ENCODE measurements at places on chromosomes 7 and 10.

- no peak for DNase-seq
Measured at GRCh38 chr7:127932496-127932895, 98.7 kb downstream of the LRRC4 start.

GRCh38 chr10:75331081-75331480 is 70.5 kb downstream of the ZNF503 start:
- DNase-seq = no peak

GRCh38 chr7:128904381-128905197 is 5.9 kb downstream of the KCP start:
- DNase-seq = peak; percentile 75

DNA sequence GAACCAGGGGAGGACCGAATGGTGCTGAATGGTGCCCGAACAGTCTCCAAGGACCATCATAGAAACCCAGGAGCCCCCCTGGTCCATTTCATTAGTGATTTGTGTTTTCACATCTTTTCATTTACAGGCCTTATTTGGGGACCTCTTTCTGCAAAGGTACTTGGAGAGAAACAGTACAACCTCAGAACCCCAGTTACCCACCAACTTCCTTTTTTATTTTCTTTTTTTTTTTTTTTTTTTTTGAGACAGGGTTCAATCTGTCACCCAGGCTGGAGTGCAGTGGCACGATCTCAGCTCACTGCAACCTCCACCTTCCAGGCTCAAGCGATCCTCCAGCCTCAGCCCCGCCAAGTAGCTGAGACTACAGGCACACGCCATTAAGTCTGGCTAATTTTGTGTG is 13.0 kb upstream of the ELN start:
- DNase-seq = no peak

DNA sequence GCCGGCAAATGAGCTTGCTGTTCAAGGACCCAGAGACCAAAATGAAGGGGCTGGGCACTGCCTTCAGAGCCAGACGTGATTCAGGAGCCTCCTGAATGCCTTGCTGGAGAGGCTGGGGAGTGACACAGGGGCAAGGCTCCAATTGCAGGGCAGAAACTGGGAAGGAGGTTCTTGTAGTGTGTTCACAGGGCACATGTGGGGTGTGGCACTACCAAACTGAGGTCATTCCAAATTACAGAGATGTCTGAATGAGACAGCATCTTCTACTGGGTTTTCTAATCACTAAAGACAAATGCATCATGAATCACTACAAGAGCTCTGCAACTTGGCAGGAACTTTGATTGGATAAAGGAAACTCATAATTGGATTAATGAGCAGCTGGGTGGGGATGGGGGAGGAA is 17.8 kb downstream of the CRTAC1 start:
- DNase-seq = no peak

- no peak for DNase-seq
Measured at GRCh38 chr10:86579883-86580520, 58.4 kb upstream of the WAPL start.

DNA sequence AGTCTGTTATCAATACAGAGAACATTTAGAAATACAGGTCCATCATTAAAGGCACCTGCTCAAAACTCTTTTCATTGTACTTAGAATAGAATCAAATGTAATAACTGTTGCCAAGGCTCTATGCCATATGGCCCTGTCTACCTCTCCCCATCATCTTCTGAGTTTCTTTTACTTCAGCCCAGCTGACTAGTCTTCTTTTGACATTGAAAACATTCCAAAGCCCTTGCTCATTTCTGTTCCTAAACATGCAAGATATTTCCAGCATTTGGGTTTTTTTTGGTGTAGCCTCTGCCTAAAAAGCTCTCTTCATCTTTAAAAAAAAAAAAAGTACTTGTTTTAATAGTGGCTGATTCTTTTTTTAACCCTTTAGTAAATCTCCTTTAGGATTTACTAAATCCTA is 165.5 kb upstream of the SMIM30 start:
- DNase-seq = peak; percentile 59

- DNase-seq = peak; percentile 6
Measured at GRCh38 chr7:101817471-101818286, at the start of gene CUX1. CUX1 (plus strand) TSS chr7:101817626; CDS start chr7:101817640, 14 bp downstream.

DNA sequence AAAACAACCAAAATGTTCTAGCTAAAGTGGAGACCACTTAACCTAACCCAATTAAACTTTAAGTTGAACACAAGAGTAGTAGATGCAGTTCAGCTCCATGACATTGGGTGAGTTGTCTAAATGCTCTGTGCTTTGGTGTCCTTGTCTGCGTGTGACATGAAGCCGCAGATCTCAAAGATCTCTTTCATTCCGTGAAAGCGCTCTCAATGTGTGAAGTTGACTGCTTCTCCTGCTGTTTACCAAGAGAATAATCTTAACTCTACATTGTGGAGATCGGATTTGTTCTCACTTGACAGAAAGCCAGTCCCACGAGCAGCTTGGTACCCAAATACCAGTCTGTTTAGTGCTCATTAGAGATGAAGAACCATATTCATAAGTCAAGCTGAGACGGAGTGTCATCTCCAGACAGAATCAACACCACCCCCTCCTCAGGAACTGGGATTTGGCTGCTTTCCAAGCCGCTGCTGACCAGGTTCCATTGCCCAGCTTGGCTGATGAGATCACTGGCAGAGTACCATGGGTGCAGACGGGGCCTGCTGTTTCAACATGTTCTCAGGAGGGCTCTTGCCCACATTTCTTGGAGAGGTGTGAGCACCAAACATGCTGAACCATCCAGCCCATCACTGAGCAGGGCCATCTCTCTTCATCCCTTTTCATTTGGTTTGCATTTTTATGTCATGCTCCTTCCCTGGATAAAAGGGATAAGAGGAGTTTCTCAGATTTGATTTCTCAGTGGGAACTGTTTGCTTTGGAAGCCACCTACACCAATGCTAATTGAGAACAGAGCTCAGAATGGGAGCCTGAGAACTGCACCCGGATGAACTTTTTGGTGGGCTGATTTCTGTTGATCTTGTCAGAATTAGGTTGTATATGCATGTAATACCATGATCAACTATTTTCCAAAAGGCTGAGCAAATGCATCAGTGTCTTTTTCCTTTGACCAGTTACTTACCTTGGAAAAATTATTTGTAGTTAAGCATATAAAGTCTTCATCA is 95.8 kb upstream of the AGBL3 start:
- peak; percentile 86 for DNase-seq

DNA sequence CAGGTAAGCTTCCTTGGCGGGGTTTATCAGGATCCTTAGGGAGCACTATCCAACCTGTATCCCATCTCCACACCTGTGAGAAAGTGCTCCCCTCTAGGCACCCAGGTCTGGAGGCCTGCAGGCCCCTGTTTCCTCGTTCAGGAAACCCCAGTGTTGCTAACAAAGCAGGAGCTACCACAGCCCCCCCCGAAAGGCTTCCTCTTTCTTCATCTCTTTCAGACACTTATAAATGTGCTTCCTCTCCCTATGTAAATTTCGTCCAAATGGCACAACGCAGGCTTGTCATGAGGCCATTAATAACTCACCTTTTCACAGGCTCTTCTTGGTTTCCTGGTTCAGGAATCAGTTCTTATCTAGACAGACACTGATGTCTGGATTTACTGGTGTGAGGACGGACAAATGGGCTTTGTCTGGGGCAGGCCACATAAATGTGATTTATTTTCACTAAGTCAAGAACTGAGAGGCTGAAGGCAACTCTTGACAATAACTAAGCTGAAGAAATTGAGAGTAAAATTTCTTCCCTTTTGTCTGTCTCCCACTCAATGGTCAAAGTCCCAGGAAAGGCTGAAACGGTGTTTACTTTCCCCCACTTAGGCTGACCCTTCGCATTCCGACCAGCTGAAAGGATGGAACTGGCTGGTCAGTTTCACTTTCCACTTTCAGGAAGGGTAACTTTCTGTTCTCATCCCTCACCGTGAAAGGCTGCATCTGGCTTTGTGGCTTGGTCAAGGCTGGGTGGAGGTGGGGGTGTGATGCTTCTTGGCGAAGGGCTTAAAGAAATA is 46.8 kb downstream of the PIK3AP1 start:
- DNase-seq = peak; percentile 25

- no peak for DNase-seq
Measured at GRCh38 chr10:52256832-52257691, 57.0 kb upstream of the DKK1 start.

- no peak for DNase-seq
Measured at GRCh38 chr10:108556186-108556585, 1367.1 kb downstream of the XPNPEP1 start.

DNA sequence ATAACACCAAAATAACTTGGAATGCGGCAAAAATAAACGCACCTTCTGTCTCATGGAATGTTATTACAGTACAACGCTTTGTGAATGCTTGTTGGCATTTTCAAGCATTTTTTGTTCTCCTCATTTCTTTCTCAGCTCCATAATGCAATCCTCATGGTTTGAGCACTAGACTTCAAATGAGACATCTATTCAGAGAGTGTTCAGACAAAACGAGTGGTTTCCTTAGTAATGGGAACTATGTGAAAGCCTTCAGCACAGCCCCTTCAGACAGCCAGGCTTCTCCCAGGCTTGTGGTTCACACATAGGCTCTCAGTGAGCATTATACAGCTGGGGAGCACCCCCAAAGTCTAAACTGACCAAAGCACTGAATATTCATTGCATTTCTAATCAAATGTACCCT is 8.6 kb upstream of the LRRN3 start:
- no peak for DNase-seq

DNA sequence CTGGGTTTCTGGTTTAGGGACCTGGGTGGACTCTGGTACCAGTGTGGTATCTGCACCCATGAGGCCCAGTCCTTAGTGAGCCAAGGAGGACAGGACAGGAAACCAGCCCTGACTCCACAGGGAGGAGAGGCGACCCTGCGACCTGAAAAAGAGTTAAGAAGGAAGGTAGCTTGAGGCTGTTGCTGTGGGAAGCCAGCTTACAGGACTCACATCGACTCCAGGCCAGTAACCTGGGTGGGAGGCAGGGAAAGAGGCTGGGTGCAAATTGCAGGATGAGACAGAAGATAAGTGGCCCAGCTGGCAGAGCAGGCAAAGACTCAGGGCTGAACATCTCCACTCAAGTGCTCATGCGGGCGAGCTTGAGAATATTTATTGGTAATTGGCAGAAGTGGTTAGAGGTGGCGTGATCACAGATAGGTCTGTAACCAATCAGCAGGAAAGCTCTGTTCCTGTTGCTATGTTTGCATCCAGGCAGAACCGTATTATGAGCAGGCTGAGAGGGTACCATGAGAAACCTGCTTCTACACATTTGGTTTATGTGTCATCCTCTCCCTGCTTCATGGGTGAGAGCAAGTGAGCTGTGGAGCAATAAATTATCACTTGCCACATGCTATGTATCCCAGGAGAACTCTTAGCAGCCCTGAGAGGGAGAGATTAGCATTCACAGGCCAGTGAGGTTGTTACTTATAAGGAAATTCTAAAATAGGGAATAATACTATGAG is 11.0 kb downstream of the TLL2 start:
- DNase-seq = no peak

GRCh38 chr10:94583124-94583523 is 37.5 kb downstream of the HELLS start:
- no peak for DNase-seq

GRCh38 chr7:99312316-99313203 is 13.1 kb upstream of the ARPC1A start:
- DNase-seq = peak; percentile 83

GRCh38 chr7:45484094-45484493 is 90.1 kb upstream of the ADCY1 start:
- DNase-seq = no peak

- DNase-seq = no peak
Measured at GRCh38 chr7:47647918-47648250, 66.0 kb upstream of the TNS3 start.

- DNase-seq = peak; percentile 69
Measured at GRCh38 chr7:54331311-54331710, 210.9 kb upstream of the VSTM2A start.

GRCh38 chr10:71289421-71290130 is 29.5 kb upstream of the SLC29A3 start:
- DNase-seq = no peak

DNA sequence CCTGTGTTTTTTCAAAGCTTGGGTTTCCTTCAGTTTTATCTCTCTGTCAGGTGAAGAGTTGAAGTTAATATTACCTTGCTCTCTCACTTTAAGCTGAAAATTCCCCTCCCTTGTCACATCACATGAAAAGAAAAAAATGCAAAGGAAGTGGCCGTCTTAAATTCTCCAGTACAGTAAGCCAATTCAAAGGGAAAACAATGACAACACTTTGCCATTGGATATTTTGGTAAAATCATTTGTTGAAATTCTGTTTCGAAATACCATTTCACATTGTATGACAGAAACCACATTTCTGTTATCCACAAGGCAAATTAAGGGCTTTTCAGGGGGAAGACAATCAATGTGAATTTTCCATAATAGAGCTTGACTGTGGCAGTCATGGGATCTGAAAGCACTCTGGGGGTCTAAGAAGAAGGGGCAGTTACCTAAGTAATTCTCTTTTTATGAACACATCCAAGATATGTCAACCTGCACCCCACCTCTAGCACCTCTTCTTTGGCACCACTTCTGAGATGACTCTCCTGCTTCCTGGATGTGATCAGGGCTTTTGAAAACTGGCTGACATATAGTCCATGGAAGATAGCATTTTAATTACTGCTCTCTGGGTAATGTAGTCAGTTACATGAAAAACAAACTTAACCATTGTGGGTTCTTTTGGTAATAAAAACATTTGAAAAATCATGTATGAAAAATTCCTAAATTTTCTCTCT is 63.8 kb downstream of the ENTPD1 start:
- no peak for DNase-seq

GRCh38 chr10:9081961-9082360 is 1027.5 kb downstream of the GATA3 start:
- no peak for DNase-seq

GRCh38 chr7:17622451-17622850 is 317.8 kb downstream of the SNX13 start:
- no peak for DNase-seq

DNA sequence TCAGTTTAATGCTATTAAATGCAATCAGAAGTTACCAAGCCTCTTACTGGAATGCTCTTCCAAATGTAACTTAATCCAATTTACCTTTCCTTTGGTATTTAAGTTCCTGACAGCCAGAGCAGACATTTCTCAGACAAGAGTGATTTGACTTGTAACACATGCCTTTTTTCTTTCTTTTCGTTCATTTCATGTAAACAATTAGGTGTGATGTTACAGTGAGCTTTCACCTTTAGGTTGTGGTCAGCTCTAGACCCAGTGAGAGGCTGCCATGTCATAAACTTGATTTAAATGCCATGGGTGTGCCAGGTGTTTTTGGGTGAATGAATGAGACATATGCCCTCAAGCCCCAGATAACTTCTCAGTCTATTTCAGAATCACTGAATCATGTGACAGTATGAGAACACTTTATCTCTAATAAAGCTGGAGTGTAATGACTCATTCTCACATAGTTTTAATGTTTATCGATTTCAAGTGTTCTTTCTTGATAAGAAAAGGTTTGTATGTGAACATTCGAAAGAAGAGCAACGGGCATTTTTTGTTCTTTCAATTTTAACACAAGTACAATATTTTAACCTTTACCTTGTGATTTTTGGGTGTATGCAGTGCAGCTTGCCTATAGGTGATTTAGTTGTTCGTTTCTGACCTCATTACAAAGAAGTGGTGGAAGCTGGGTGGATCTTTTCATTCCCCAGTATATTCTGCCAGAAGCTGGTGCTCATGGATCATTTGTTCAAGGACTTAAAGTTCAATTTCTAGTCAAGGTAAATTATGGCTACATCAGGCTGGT is 61.5 kb downstream of the CHN2 start:
- DNase-seq = peak; percentile 24

Data from myocyte (in vitro differentiated cells).